ENCODE measurements at places on chromosomes 7 and 10. TPM values are rescaled to one million over a fixed set of nuclear protein-coding genes. Genes with fewer than 3 reads are reported as not detected.

Gene LIPN
- total RNA-seq, result not detected

Gene NUDT13
- 2.1 TPM for total RNA-seq

Gene FGFR2
- 50.6 TPM for total RNA-seq

Gene GSTK1
- 95.8 TPM for total RNA-seq

Gene MMRN2
- total RNA-seq, result 53.6 TPM

Gene HOXA10
- not detected for total RNA-seq
